Activated naive CD4-positive, alpha-beta T cell treated with anti-CD3 and anti-CD28 coated beads, Interleukin-2, amount 50 U/mL, for 72 hours (primary cell): ENCODE measurements at places on chromosomes 2 and 18. TPM values are rescaled to one million over a fixed set of nuclear protein-coding genes. Genes with fewer than 3 reads are reported as not detected.

Gene ANKRD62
- not detected for total RNA-seq

Gene KYNU
- not detected for total RNA-seq

Gene MAB21L4
- not detected for total RNA-seq

Gene NIFK
- 157 TPM for total RNA-seq

Gene UGT1A3
- not detected for total RNA-seq

Gene ADD2
- total RNA-seq, result 18.3 TPM
